ENCODE measurements at places on chromosomes 2 and 18. TPM values are rescaled to one million over a fixed set of nuclear protein-coding genes. Genes with fewer than 3 reads are reported as not detected.

The DSEL gene
- total RNA-seq, result 14.9 TPM

The CELF4 gene
- 5.3 TPM for total RNA-seq

The B3GNT2 gene
- total RNA-seq, result 32.7 TPM

The RFTN2 gene
- 18.1 TPM for total RNA-seq

The ZFAND2B gene
- total RNA-seq, result 20.5 TPM

The POTEJ gene
- 0.24 TPM for total RNA-seq

The NCOA1 gene
- 34.9 TPM for total RNA-seq

The KCNJ3 gene
- 2.4 TPM for total RNA-seq

The RELCH gene
- 45.5 TPM for total RNA-seq

The HK2 gene
- 31.3 TPM for total RNA-seq

The DPYSL5 gene
- total RNA-seq, result 0.72 TPM

The IL1B gene
- total RNA-seq, result 3.1 TPM

The ANKRD30B gene
- 1.4 TPM for total RNA-seq

The MAPK4 gene
- 7.9 TPM for total RNA-seq

The UGT1A5 gene
- total RNA-seq, result not detected

The CASP8 gene
- total RNA-seq, result 41.2 TPM

The SAP130 gene
- 0.72 TPM for total RNA-seq

The UGT1A4 gene
- total RNA-seq, result not detected

The FSHR gene
- total RNA-seq, result not detected

The MYO1B gene
- total RNA-seq, result 51.0 TPM

The RAB6C gene
- 1.9 TPM for total RNA-seq

The AKAIN1 gene
- total RNA-seq, result not detected

The TRABD2A gene
- 4.8 TPM for total RNA-seq

The LRATD1 gene
- 4.3 TPM for total RNA-seq

The C1GALT1C1L gene
- total RNA-seq, result 1.2 TPM

The CABYR gene
- 5.8 TPM for total RNA-seq

The TLX2 gene
- total RNA-seq, result not detected
